ENCODE measurements at places on chromosomes 13 and 19. TPM values are rescaled to one million over a fixed set of nuclear protein-coding genes. Genes with fewer than 3 reads are reported as not detected.

DNA sequence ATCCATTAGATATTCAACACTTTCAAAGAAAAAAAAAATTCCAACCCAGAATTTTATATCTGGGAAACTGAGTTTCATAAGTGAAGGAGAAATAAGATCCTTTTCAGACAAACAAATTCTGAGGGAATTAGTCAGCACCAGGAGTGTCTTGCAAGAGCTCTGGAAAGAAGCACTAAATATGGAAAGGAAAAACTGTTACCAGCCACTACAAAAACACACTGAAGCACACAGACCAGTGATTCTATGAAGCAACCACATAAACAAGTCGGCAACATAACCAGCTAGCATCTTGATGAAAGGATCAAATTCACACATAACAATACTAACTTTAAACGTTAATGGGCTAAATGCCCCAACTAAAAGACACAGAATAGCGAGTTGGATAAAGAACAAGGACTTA, 368.4 kb upstream of the MIR17HG start:
- no peaks in the 10 kb centered on the region for H3K36me3 ChIP-seq
- no peaks in the 10 kb centered on the region for H3K27me3 ChIP-seq
- H3K4me3 ChIP-seq, result no peak overlapping the region
- no peak for DNase-seq

GRCh38 chr13:53167561-53167960, 138.9 kb downstream of the OLFM4 start:
- H3K27me3 ChIP-seq, result no peaks in the 10 kb centered on the region
- no peak overlapping the region for H3K27ac ChIP-seq
- H3K4me1 ChIP-seq, result no peaks in the 10 kb centered on the region
- no peak for DNase-seq

Gene ZNF888
- total RNA-seq, result 12.1 TPM

- H3K27ac ChIP-seq, result no peak overlapping the region
- no peaks in the 10 kb centered on the region for H3K4me1 ChIP-seq
- no peak overlapping the region for H3K4me3 ChIP-seq
- no peaks in the 10 kb centered on the region for H3K27me3 ChIP-seq
- H3K36me3 ChIP-seq, result no peaks in the 10 kb centered on the region
- no peak for DNase-seq
Observed at GRCh38 chr13:84237143-84237542, 354.9 kb upstream of the SLITRK1 start.

Gene CYP2A7
- not detected for total RNA-seq

Gene NRTN
- 4.6 TPM for total RNA-seq

DNA sequence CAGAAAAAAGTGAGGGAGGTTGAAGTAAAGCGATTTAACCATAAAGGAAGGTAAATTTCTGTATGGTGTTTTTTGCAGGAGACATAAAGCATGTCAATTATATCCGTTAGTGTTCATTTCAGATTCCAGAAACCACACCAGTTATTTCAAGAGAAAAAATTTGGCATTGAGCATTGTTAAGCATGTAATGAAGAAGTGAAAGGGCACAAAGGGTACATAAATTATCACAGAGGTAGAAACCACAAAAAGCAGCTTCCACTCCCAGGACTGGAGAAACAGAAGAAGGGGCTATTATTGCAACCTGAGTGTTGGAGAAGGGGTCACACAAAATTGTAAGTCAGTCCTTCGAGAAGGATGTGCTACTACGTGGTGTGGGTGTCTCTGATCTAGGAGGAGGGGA, 72.2 kb upstream of the DACH1 start:
- H3K4me1 ChIP-seq, result no peaks in the 10 kb centered on the region
- H3K4me3 ChIP-seq, result no peak overlapping the region
- H3K27me3 ChIP-seq, result no peaks in the 10 kb centered on the region
- H3K27ac ChIP-seq, result no peak overlapping the region
- DNase-seq, result no peak
- no peaks in the 10 kb centered on the region for H3K36me3 ChIP-seq

Gene CD33
- total RNA-seq, result 0.09 TPM

DNA sequence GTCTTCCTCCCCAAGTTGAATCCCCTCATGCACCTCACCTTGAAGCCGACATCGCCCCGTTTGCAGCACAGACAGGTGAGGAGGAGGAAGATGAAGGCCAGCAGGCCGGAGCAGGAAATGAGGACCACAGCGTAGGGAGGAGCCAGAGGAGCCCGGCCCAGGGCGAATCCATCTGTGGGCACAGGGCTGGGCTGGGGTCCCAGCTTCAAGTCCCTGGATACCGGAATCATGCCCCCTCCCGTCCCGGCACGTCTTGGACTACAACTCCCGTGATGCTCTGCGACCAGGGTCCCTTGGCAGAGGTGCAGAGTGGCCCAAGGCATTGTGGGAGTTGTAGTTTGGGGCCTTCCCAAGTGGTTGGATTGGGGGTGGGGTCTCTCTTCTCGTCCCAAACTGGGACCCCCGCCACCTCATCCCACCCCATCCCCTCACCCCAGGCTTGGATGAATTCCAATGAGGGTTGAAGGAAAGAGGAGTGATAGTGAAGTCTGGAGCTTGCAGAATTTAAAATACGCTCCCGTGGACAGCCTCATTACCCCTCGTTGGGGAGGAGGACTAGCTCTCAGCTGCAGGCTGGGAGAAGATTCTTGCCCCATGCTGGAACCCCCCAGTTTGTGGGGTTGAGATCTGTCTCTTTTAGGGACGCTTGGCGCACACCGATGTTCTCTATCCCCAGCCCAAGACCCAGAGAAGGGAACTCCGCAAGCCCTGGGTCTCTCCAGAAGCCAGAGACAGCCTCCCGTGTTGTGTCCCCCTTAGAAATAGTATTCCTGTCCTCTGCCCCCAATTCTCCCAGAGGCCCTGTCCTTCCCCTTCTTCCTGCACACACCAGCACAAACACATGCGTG, 990 bp downstream of the LMTK3 start:
- H3K4me3 ChIP-seq, result peak overlapping the region; percentile 62
- peaks cover 2% of the 10 kb centered on the region for H3K27me3 ChIP-seq
- H3K27ac ChIP-seq, result no peak overlapping the region
- no peaks in the 10 kb centered on the region for H3K4me1 ChIP-seq
- DNase-seq, result peak; percentile 83

Gene ATCAY
- total RNA-seq, result 13.9 TPM

Gene ZNF555
- total RNA-seq, result 7.8 TPM

DNA sequence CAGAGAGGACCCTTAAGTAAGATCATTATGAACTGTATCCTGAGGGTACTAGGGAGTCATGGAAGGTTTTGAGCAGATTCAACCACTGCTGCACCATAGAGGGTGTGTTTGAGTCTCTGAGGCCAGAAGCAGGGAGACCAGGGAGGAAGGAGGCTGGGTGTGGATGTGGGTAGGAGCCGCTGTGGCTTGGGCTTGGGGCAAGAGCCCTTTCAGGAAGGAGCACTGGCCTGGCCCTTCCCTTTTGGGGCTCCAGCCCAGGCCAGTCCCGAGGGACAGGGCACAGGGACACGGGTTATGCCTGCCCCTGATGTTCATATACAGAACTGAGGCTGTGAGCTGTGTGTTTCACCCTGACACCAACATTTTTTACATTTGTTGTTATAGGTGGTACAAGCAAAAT, 7.2 kb downstream of the CIC start:
- DNase-seq, result no peak
- H3K4me3 ChIP-seq, result no peak overlapping the region
- H3K27ac ChIP-seq, result no peak overlapping the region
- no peaks in the 10 kb centered on the region for H3K27me3 ChIP-seq
- no peaks in the 10 kb centered on the region for H3K4me1 ChIP-seq
- H3K36me3 ChIP-seq, result peaks cover 16% of the 10 kb centered on the region

Gene C19orf44
- total RNA-seq, result 6.4 TPM

- H3K4me1 ChIP-seq, result no peaks in the 10 kb centered on the region
- H3K27me3 ChIP-seq, result no peaks in the 10 kb centered on the region
- DNase-seq, result peak; percentile 75
- H3K27ac ChIP-seq, result no peak overlapping the region
- H3K36me3 ChIP-seq, result peaks cover 11% of the 10 kb centered on the region
- H3K4me3 ChIP-seq, result peak overlapping the region; percentile 45
Observed at GRCh38 chr19:5967994-5968430, 9.9 kb downstream of the RANBP3 start.

GRCh38 chr13:52670726-52671125, 18.1 kb downstream of the SUGT1 start:
- no peaks in the 10 kb centered on the region for H3K27me3 ChIP-seq
- H3K36me3 ChIP-seq, result peaks cover 55% of the 10 kb centered on the region
- no peak for DNase-seq
- no peaks in the 10 kb centered on the region for H3K4me1 ChIP-seq

Gene BCL3
- total RNA-seq, result 2.2 TPM

DNA sequence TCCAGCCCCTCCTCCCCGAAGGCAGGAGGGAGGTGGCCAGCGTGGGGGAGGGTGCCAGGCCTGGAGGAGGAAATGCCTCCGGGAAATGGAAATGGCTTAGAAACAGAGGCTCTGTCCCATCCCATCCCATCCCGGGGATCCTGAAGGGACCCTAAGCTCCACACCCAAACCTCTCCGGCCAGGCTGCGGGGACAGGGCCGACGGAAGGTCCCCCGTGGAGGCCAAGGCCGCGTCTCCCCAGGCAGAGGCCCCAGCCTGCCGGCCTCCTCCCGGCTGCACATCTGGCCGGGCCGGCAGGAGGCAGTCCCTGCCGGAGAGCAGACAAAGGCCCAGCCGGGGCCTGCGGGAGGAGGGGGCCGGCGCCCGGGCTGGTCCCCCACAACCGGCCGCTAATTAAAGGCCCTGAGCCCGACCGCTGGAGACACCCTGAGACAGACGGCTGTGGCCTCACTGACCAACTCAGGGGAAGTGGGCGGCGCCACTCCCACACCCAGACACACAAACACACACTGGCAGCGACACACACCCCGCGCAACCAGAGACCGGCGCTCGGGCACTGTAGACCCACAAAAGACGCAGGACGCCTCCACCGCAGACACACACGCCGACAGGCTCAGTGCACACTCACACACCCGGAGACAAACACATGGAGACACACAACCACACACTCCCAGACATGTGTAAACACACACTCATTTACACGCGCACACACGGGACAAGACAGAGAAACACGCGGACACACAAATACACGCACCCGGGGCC, 1.1 kb downstream of the ADAMTS10 start:
- DNase-seq, result peak; percentile 82
- peak overlapping the region; percentile 2 for H3K27ac ChIP-seq
- no peaks in the 10 kb centered on the region for H3K27me3 ChIP-seq
- H3K4me3 ChIP-seq, result peak overlapping the region; percentile 88
- peaks cover 6% of the 10 kb centered on the region for H3K4me1 ChIP-seq

GRCh38 chr13:72692884-72693514, 34.4 kb downstream of the MZT1 start:
- H3K4me1 ChIP-seq, result no peaks in the 10 kb centered on the region
- H3K27me3 ChIP-seq, result no peaks in the 10 kb centered on the region
- H3K27ac ChIP-seq, result no peak overlapping the region
- peaks cover 25% of the 10 kb centered on the region for H3K36me3 ChIP-seq
- no peak for DNase-seq

GRCh38 chr19:55643887-55644176, 383 bp downstream of the ZNF581 start:
- no peak overlapping the region for H3K27ac ChIP-seq
- no peaks in the 10 kb centered on the region for H3K27me3 ChIP-seq
- H3K36me3 ChIP-seq, result peaks cover 37% of the 10 kb centered on the region
- no peaks in the 10 kb centered on the region for H3K4me1 ChIP-seq
- DNase-seq, result no peak

- H3K4me3 ChIP-seq, result no peak overlapping the region
- no peaks in the 10 kb centered on the region for H3K4me1 ChIP-seq
- no peaks in the 10 kb centered on the region for H3K36me3 ChIP-seq
- DNase-seq, result peak; percentile 43
Observed at GRCh38 chr13:82647540-82647939, 1234.7 kb downstream of the SLITRK1 start.

Gene SIGLEC12
- total RNA-seq, result not detected

GRCh38 chr19:14310055-14310454, 71.2 kb upstream of the ADGRE5 start:
- H3K27ac ChIP-seq, result no peak overlapping the region
- H3K4me1 ChIP-seq, result no peaks in the 10 kb centered on the region
- H3K36me3 ChIP-seq, result no peaks in the 10 kb centered on the region
- no peak overlapping the region for H3K4me3 ChIP-seq
- no peak for DNase-seq
- no peaks in the 10 kb centered on the region for H3K27me3 ChIP-seq

Gene GJB6
- not detected for total RNA-seq

DNA sequence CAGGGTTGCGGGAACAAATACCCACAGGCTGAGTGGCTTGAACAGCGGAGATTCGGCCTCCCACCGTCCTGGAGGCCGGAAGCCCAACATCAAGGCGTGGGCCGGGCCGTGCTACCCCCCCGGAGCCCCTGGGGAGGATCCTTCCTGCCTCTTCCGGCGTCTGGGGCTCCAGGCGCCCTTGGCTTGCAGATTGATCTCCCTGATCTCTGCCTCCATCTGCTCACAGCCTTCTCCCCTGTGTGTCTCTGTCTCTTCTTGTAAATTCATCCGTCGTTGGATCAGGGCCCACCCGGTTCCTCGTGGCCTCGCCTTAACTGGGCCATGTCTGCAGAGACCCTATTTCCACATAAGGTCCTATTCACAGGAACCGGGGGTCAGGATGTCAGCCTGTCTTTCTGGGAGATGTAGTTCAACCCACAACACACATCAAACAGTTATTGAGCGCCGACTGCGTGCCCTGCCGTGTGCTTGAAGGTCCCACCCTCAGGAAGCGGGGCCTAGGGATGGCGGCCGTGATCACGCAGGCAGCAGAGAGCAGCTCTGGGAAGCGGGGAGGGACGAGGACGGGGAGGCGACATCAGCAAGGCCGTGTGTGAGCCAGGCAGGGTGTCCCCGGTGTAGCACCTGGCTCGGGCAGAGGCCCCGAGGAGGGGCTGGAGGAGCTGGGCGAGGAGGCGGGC, 21.3 kb downstream of the HCN2 start:
- no peak overlapping the region for H3K4me3 ChIP-seq
- H3K27ac ChIP-seq, result no peak overlapping the region
- H3K27me3 ChIP-seq, result no peaks in the 10 kb centered on the region
- peaks cover 18% of the 10 kb centered on the region for H3K36me3 ChIP-seq
- DNase-seq, result no peak

DNA sequence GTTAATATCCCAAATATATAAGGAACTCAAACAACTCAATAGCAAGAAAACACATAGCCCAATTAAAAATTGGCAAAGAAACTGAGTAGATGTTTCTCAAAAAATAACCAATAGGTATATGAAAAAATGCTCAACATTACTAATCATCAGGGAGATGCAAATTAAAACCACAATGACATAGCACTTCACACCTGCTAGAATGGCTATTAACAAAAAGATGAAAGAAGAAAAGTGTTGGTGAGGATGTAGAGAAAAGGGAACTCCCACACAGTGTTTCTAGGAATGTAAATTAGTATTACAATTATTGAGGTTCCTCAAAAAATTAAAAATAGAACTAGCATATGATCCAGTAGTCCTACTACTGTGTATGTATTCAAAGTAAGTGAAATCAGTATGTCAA, 1212.8 kb downstream of the DIAPH3 start:
- peaks cover 35% of the 10 kb centered on the region for H3K36me3 ChIP-seq
- H3K4me1 ChIP-seq, result no peaks in the 10 kb centered on the region
- H3K27ac ChIP-seq, result no peak overlapping the region
- H3K27me3 ChIP-seq, result no peaks in the 10 kb centered on the region
- no peak for DNase-seq

GRCh38 chr19:45995715-45996385, 583 bp downstream of the CCDC61 start:
- H3K27ac ChIP-seq, result no peak overlapping the region
- H3K4me1 ChIP-seq, result no peaks in the 10 kb centered on the region
- no peak for DNase-seq

All from H9 (cell line).